ENCODE measurements at places on chromosomes 7 and 10. TPM values are rescaled to one million over a fixed set of nuclear protein-coding genes. Genes with fewer than 3 reads are reported as not detected.

Gene FAM25C
- not detected for total RNA-seq

Gene FRMD4A
- 12.1 TPM for total RNA-seq

Gene WDFY4
- not detected for total RNA-seq

Gene IKZF5
- total RNA-seq: 6.8 TPM

Gene LRMDA
- 1.5 TPM for total RNA-seq

Gene OR6B1
- not detected for total RNA-seq

Gene METTL2B
- total RNA-seq: 32.6 TPM

Gene ATOH7
- total RNA-seq: not detected

Gene PSD
- total RNA-seq: 1.1 TPM

Gene PDK4
- total RNA-seq: 0.49 TPM

Gene ZNF804B
- total RNA-seq: not detected

Gene VWA2
- total RNA-seq: 0.16 TPM

Gene ASZ1
- total RNA-seq: not detected

Gene AKR1C4
- total RNA-seq: not detected

Gene ESYT2
- total RNA-seq: 147 TPM

Gene TRPV6
- not detected for total RNA-seq

Gene TAF6
- total RNA-seq: 40.7 TPM

Gene SPDYE8
- total RNA-seq: not detected

Gene SPRN
- 0.16 TPM for total RNA-seq

Gene C10orf67
- 0.16 TPM for total RNA-seq

Gene AOC1
- not detected for total RNA-seq

Gene RET
- 2.4 TPM for total RNA-seq

Gene EDRF1
- total RNA-seq: 27.7 TPM

Gene TRIL
- 17.7 TPM for total RNA-seq

Gene TMEM140
- 3.1 TPM for total RNA-seq

Gene C10orf62
- not detected for total RNA-seq

Gene CFAP70
- total RNA-seq: 1.3 TPM

Gene TSPAN12
- 1.1 TPM for total RNA-seq

Gene TRPV5
- total RNA-seq: not detected

Gene TET1
- 14.3 TPM for total RNA-seq

Gene SLC25A13
- total RNA-seq: 11.9 TPM

Gene SEMA4G
- total RNA-seq: 1.8 TPM

Gene GLUD1
- total RNA-seq: 236 TPM

Gene RAB18
- total RNA-seq: 58.1 TPM

Gene BLNK
- not detected for total RNA-seq

Gene KCNMA1
- total RNA-seq: 52.9 TPM

Gene HABP2
- not detected for total RNA-seq

Gene LMTK2
- total RNA-seq: 11.2 TPM

Gene WNT2
- total RNA-seq: 7.5 TPM

Gene KIAA1549
- 3.6 TPM for total RNA-seq

Gene OR6V1
- total RNA-seq: not detected

Gene SFTPA2
- total RNA-seq: not detected

Gene DCLRE1C
- 18.6 TPM for total RNA-seq

Gene NRG3
- total RNA-seq: not detected

Gene TAS2R41
- total RNA-seq: 0.49 TPM

Gene GPR26
- total RNA-seq: not detected

Gene SPDYE9
- total RNA-seq: not detected

Gene DLG5
- 54.2 TPM for total RNA-seq

Data from hair follicle dermal papilla cell (primary cell).